ENCODE measurements at places on chromosomes 1 and 21.

GRCh38 chr1:8078176-8078671 is 52.1 kb upstream of the ERRFI1 start:
- DNase-seq = no peak

DNA sequence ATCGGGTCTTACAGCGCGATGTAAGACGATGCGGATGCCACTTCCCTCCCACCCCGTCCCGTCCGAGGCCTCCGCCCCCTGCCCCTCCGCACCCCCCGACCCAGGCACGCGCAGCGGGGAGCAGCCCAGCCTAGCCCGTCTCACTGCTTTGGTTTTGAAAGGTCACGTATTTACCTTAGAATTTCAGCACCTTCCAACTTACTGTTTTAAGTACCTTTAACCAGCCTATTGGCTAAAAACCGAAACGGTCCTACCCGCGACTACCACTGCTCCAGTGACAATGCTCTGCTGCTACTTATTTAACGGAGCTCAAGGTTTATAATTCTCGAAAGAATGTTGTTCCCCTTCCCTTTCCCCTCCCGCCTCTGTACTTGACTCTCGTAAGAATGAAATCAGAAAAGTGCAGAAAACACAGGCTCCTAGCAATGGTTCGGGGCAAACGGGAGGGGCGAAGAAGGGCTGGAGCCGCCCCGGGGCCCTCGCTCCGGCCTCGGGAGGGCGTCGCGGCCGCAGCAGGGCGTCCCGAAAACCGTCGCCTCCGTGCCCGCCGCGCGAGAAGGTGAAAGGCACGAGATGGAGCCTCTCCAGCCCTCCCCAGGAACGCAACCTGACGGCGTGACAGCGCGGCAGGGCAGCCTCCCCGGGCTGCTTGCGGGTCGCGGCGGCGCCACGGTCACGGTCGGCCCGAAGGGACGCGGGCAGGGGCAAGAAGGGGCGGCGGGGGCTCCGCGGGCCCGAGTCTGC is 667 bp downstream of the TMEM50B start:
- DNase-seq = no peak

- no peak for DNase-seq
Observed at GRCh38 chr1:55893155-55893554, 678.0 kb upstream of the USP24 start.

DNA sequence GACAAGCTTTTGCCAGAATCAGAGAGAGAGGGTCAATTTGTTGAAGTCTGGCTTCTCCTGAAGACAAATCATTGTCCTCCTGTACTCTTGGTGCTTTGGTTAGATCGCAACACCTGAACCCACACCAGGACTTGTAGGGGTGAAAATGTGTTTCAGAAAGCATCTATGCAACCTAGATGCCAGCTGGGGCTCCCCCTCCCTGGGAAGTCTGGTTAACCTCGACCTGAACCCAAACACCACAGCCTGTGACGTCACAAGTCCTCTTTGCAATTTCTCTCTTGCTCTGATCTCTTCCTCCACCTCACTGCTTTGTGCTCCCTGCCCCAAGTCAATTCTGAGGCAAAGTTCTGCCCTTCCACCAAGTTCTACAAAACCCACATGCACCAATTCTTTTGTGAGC is 42.8 kb upstream of the USP24 start:
- no peak for DNase-seq

DNA sequence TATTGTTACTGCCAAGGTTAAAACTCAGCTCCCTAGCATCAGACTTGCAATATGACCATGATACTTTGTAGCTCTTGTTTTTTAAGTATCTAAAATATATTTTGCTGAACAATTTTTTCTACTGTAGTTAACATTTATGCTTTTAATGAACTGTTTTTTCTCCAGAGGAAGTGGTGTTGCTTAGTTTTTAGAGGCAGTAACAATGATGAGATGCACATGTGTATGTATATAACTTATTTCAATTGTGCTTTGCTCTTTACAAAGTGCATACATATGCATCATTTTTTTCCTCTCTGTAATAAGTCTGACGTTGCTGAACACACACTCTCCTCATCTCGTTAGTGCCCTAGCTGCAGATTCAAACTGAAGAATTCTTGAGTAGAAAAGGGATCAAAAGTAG is 418.8 kb downstream of the ZP4 start:
- no peak for DNase-seq

- DNase-seq = peak; percentile 81
Observed at GRCh38 chr1:151992303-151993083, 1.2 kb downstream of the S100A10 start.

DNA sequence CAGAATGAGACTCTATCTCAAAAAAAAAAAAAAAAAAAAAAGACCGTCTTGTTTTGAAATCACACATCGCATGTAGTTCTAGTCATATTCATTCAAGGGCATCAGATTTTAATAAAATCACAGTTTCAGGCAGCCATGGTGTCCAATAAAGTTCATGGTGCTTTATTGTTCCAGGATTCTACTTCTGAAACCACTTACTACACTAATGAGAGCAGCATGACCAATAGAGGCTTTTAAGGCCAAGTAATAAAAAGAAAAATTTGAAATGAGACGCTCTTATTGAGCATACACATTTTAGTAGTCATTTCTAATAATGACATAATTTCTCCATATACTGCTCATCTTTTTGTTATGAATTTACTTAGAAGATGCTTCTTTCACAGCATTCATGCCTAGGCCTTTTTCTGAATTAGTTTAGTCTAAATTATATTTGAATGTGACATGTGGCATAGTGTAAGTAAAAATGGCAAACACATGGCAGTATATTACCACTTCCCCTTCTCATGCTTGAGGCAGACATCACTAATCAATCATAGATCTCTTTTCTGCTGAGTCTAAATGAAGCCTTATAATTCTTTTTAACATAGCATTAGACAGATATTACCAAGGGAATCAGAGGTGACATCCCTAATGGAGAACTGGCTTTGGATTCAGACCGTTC is 18.5 kb downstream of the NTMT2 start:
- no peak for DNase-seq
